ENCODE measurements at places on chromosomes 5 and 9.
A peak's percentile ranks its signal among the peaks of the same experiment; 100 is the strongest.

DNA sequence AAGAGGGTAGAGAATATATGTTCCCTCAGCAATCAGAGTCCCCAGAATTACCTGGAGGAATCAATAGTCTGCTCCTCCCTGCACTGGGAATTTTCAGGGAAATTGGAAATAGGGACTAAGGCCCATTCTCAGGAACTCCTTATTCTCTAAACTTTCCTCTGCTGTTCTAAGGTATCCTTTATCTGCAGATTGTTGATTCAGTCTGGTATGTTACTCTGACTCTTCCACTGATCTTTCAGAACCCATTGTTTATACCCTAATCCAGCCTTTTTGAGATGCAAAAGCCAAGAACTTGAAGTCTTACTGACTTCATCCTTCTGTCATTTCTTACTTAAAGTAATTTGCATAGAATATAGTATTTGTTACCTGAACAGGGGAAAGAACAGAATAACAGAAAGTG is 143.5 kb upstream of the PPP1R2B start:
- DNase-seq: no peak

DNA sequence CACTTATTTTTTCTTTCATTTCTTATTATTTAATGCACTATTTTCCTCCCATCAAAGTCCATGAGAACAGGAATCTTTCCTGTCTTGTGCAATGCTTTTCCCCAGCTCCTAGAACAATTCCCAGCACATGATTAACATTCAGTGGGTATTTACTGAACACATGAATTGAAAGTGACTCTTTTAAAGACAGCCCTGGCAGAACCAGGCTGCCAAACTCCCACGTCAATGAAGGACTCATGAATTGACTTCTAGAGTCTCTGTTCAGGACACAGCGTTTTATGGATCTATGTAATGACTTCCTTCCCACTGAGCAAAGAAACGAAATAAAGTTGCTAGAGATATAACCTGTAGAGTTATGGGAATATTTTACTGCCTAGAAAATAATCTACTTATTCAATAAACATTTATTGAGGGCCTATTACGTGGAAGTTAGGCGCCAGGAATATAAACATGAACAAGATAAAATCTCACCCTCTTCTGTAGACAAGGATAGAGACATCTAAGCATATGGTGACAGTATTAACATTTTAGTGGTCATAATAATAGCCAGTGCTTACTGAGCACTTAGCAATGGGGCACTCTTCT is 485.9 kb upstream of the KLF4 start:
- DNase-seq: no peak

GRCh38 chr5:74736759-74737158 is 30.2 kb downstream of the GFM2 start:
- DNase-seq: no peak

GRCh38 chr5:113264046-113264445 is 170.7 kb downstream of the TSSK1B start:
- DNase-seq: no peak

DNA sequence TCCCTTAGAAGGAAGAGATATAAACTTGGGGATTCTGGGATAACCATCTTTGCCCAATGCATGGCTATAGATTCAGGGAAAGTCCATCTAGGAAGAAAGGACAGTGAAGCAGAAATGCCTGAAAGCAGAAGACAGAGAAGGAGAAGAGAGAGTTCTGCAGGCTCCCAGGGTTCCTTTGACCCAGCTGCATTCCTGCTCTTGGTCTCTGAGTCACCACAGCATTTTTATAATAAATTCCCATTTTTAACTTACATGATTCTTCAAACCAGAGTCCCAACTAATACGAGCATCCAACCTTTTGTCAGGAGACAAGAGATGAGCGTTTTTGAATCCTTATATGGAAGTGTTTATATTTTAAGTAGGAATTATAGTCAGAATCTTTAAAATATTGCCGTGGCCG is 12.0 kb upstream of the AOPEP start:
- DNase-seq: no peak

- peak; percentile 40 for DNase-seq
These were observed 12.0 kb upstream of the C9 start for GRCh38 chr5:39376293-39376714.
